COLO829 (cell line): ENCODE measurements at places on chromosomes 4 and X.

DNA sequence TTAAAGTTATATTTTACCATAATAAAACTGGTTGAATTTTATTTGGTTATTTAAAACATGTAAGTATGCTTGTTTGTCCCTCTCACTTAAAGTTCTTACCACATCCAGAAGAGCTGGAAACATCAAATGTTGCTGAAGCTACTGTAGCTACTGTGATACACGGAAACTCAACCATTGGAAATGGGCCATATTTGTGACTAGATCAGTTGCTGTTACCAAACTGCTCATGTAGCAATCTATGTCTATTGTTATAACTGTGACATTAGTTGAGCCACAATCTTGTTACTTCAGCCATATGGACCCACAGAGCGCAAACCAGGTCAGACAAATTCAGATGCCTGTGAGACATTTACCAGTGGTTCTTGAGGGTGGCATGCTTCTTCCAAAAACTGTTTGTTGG, 41.6 kb downstream of the NDNF start:
- no peak for DNase-seq

DNA sequence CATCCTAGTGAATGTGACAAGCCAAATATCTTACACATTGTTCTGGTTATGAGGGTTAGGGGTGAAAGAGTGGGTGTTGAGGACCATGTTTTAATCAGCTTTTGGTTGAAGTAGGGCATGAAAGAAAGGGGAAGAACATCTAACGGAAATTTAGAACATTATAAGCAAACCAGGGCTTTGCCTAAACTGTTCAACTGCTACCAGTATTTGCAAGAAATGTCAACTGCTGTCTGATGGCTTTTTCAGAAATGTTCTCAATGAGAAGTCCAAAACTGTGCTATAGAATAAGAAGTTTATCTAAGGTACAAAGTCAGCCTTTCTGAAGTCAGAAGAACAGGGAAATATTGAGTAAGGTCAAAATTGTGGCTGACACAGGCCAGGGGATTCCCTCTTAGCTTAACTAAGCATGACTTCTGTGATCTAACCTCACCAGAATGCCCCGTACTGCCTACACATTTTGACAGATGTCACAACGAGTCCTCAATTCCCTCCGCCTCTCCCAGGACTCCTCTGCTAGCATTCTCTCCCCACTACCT, 67.1 kb downstream of the DTHD1 start:
- DNase-seq = no peak

DNA sequence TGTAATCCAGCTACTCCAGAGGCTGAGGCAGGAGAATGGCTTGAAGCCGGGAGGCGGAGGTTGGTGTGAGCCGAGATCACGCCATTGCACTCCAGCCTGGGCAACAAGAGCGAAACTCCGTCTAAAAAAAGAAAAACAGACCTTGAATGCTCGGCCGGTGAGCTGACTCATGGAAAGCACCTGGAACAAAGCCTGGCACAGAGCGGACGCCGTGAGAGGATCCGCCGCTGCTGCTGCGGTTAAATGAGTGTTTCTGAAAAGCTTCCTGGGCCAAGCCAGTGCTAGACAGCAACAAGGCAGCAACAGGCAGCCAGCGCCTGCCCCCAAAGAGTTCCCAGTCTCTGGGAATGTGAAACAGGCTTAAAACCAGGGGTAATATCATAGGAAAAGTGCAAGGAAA, 186.4 kb downstream of the AFAP1 start:
- no peak for DNase-seq

DNA sequence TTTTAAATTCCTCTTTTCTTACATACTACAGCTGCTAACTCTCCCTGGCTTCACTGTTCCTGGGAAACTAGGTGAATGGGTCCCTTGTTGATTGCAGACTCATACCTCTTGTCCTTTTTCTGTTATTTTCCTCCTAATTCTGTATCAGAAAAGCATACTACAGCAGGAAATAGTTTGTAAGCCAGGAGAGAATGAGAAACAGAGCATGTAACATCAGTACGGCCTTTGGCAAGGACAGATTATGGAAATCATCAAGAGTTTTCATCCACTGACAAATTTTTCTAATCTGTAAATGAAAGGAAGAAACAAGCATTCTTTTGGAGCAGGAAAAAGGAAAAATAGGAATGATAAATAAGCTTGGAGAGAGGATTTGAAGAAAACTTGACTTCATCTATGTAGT, 239.2 kb downstream of the ANTXR2 start:
- no peak for DNase-seq

DNA sequence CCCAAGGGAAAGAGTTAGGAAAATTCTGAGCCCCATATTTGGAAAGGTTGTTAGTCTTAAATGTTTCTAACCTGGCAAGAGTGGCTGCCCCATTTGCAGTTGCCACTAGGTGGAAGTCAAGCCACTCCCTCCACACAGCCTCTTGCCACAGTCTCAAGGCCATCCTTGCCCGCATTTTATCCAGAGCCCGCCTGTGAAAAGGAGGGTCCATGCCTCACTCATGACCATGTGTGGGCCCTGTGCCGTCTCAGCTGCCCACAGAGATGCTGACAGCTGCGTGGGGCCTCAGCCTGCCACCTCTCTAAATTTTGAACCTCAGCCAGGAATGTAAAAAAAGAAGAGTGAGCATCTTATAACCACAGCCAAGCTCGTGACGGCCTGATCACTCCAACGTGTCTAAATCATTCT, 201.5 kb upstream of the FAM241A start:
- peak; percentile 88 for DNase-seq

GRCh38 chr4:176217510-176217909, 22.1 kb upstream of the SPATA4 start:
- no peak for DNase-seq
